ENCODE measurements at places on chromosomes 4 and X.

DNA sequence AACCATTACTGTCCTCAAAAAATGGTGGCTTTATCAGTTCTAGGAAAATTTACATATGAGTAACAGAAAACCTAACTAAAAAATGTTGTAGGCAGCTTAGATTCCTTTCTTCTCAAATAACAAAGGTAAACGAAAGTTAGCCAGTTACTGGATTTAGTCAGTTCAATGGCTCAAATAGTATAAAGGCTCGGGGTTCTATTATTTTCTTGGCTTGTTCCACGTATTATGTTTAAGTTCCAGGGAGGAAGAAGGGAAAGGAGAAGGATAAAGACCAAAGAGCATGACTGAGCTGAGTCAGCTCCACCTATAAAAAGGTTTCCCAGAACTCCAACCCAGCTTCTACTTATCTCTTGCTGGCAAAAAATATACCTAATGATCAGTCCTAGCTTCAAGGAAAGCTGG, 41.0 kb upstream of the MAB21L2 start:
- no peak for DNase-seq

DNA sequence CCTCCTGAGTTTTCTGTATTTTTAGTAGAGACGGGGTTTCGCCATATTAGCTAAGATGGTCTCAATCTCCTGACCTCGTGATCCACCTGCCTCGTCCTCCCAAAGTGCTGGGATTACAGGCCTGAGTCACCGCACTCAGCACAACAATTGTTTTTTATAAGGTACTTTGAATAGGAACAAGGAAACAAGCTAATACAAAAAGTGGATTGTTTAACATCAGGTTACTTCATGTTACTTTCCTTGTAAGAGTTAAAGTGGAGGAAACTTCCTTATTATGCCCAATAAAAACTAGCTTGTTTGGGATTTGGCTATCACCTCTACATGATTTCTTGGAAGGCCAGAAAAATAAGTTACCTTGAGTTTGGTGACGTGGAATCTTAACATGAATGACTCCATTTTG, 698.7 kb downstream of the CCSER1 start:
- DNase-seq, result no peak

GRCh38 chr4:180811556-180811955, 1431.6 kb upstream of the TENM3 start:
- no peak for DNase-seq

DNA sequence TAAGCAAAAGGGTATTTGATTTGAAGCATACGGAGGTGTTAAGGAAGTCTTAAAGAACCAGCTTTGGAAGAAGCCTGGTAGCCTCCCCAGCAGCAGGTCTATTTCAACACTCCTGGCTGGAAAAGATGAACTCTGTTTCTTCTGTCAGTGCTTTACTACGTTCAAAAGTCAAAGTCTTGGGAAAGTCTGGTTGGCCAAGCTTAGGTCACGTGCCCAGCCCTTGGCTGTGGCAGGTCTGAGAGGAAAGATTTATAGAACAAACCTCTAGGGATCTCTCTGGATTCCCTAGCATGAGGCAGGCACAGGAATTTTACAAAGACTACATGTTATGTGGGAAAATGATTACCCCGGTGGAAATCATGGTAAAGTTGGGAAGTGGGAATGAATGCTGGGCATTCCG, 8.6 kb upstream of the ARHGAP10 start:
- no peak for DNase-seq

DNA sequence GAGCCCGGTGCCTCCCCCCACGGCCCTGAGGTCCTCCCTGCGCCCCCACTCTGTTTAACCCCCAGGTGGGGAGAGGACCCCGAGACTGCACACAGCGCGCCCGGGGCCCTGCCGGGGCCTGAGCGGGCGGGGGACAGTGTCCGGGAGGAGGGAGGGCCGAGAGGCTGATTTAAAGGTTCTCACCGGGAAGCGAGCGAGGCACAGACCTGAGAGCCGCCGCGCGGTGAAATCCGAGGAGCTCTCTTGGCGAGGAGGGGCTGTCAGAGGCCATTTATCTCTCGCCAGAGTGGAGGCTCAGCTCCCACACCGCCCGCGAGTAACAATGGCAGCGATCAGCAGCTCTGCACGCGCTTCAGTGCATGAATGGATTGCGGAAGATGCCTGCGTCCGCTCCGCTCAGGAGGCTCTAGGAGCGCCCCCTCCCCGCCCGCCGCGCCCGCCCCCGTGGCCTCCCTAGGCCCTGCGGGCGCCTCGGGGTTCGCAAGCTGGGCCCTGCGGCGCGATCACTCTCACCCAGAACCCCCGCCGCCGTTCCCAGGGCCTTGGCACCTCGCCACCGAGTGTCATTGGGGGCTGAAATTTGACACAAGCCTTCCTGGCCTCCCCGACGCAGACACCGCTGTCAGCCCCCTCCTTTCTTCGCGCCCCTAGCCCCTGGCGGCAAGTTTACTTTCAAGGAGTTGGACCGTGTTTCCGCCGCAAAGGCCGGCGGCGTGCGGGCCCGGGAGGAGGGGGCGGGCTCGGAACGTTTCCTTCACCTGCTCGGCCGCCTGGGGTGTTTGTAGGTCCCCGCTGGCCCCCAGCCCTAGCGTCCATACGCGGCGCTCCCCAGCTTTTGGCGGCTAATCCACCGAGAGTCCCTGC, 48.7 kb upstream of the BCOR start:
- no peak for DNase-seq

- DNase-seq, result no peak
Measured at GRCh38 chr4:41878170-41878969, 56.9 kb upstream of the TMEM33 start.

DNA sequence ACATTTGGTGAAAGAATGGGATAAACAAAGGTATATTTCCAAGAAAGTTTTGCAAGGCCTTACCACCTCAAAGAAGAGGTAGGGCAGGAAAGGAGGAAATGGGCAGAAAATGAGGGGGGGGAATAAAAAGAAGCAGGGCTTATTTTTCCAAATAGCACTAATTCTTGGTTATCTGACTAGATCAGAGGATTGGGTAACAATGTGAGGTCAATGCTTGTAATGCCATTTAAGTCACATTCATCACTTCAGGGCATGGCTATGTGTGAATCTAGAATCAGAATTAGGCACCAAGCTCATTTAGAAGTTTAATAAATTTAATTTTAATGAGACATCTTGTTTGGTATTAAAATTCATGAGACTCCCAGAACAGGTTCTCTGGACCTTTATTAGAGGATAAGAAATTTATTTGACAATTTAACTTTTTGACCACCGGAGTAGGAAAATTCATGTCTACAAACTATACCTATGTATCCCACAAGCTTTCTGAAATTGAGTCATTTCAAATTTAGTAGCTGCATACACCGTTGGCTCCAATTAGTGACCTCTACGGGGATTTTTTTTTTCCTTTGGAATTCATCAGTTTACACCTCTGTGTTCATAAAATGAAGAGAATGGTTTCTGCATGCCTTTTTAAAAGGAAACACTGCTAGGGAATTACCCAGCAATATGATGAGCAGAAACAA, 1.4 kb upstream of the STS start:
- no peak for DNase-seq

- no peak for DNase-seq
Measured at GRCh38 chr4:101075536-101075935, 271.8 kb downstream of the PPP3CA start.

GRCh38 chr4:81030981-81031791, 678 bp downstream of the BMP3 start:
- no peak for DNase-seq

DNA sequence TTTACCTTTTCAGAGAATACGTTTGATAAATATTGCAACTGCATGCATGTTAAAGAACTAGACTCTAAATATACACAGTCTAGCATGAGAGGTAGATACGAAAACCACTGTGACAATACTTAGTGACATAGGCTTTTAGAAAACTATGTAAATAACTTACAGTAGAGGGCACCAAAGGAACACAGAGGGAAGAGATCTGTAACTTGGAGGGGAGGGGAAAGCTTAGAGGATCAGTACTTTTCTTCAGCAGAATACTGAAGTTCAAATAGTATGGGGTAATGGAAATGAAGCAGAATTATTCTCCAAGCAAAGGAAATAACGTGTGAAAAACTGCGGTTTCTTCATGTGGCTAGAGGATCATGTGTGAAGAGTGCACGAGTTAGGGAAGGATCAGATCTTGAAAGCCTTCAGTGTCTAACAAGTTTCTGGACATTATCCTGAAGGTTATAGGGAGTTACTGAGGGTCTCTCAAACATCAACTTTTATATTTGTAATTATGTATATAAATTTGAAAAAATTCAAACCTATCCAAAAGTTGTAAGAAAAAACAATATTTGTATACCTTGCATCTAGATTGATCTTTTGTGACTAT, 264.3 kb downstream of the NPFFR2 start:
- DNase-seq, result no peak

- no peak for DNase-seq
Measured at GRCh38 chr4:138344054-138344453, 101.9 kb upstream of the SLC7A11 start.

DNA sequence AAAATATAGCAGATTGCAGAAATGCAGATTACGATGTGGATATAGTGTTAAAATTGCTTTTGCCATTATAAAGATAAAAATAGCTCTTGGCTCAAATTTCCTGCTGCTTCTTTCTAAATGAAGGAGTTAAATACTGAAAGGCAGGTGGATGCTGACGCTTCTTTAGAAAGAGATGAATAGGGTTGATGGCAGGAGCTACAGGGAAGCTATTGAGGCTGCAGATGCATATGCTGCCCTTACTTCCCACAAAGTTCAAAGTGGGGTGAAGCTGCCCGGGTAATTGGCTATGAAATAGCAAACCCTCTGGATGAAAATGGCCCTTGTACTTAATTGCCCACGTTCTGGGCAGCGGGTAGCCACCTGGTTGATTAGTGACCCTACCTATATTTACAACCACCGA, 379.5 kb downstream of the ZIC3 start:
- DNase-seq, result no peak

GRCh38 chr4:1045595-1046201, 34.3 kb downstream of the FGFRL1 start:
- DNase-seq, result no peak

- DNase-seq, result no peak
Measured at GRCh38 chrX:94256396-94256795, 582.4 kb downstream of the FAM133A start.

GRCh38 chr4:147625733-147626132, 8.5 kb downstream of the TMEM184C start:
- no peak for DNase-seq

GRCh38 chrX:22300130-22300529, 27.4 kb downstream of the CBLL2 start:
- DNase-seq, result no peak

DNA sequence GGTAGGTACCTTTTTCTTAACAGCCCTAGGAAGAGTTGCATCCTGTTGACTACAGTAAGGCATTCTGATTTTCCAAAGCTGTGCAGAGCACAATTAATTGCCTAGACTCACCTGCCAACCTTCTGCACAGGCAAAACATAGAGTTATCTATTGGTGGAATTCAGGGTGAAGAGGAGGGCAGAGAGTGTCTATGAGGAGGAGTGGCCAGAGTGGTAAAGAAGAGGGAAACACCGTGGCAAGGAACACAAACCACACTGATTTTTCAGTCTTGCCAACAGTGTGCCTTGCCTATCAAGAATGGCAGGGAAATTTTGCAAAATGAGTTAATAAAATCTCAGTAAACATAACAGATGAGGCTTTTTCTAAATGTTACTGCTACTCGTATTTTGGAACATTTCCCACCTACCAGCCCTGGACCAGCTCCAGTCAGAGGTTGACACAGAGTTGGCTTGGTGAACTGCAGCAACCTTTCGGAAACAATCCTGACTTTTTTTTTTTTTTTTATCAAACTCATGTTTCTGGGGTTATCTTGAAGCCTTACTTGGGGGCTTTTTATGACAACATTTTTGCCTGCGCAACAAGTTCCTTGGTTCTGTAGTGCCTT, 67.9 kb upstream of the CAPN6 start:
- DNase-seq, result no peak

DNA sequence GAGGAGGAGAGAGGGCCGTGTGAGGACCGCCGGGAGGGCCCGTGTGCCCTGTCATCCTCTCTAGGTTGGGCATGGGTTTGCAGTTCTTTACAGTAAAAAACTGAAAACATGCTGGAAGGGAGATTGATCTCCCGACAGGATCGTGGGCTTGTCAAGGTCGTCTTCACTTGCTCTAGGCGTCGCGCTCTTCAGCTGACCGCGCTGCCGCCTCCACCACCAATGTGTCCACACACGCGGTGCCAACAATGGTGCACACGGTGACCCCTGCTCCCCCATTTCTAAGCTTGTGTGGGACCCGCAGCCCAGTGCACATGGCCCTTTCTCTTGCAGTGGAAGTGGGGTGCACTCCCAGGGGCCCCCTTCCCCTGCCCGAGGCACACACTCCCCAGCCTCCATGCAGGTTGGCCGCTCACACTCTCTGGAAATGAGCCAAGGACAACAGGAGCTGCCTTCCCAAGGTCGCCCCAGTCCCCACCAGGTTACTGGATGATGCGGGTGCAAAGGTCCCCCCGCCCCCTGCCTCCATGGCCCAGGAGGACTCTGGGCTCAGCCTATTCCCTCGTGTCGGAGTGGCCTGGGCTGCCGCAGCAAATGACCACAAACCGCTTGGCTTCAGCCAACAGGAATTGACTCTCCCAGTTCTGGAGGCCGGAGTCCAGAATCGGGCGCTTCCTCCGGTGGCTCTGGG, 1.7 kb upstream of the ZFP92 start:
- DNase-seq, result no peak

GRCh38 chr4:38585871-38586270, 78.1 kb upstream of the KLF3 start:
- no peak for DNase-seq

GRCh38 chrX:23900220-23900797, 7.4 kb downstream of the APOO start:
- DNase-seq, result no peak

- DNase-seq, result no peak
Measured at GRCh38 chr4:40195182-40196177, 1.4 kb upstream of the RHOH start.

DNA sequence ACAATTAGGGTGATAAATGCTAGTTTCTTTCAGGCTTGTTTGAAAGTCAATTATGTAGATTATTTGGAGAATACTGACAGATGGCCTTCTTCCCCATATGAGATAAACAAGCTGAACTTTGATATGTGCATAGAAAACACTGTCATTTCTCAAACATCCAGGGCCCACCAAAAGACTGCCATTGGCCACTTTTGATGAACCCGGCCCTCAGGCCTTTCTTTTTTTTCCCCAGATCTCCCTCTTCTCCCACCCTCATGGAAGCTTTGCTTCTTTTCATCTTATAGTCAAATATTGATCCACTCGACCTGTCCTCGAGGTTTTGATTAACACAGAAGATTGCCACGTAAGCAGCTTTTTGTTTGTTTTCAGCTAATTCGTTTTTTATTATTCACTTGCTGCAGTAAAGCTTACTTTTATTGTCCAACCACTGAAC, 377.4 kb downstream of the SMARCA1 start:
- no peak for DNase-seq

GRCh38 chrX:46704767-46705386, 54.0 kb downstream of the SLC9A7 start:
- DNase-seq, result no peak

- DNase-seq, result no peak
Measured at GRCh38 chr4:88101165-88101564, 57.3 kb downstream of the ABCG2 start.

GRCh38 chr4:53841711-53842110, 222.7 kb downstream of the CHIC2 start:
- no peak for DNase-seq

GRCh38 chrX:22135994-22136684, 104.0 kb downstream of the PHEX start:
- DNase-seq, result no peak
